ENCODE measurements at places on chromosomes 4 and X.
A peak's percentile ranks its signal among the peaks of the same experiment; 100 is the strongest.

DNA sequence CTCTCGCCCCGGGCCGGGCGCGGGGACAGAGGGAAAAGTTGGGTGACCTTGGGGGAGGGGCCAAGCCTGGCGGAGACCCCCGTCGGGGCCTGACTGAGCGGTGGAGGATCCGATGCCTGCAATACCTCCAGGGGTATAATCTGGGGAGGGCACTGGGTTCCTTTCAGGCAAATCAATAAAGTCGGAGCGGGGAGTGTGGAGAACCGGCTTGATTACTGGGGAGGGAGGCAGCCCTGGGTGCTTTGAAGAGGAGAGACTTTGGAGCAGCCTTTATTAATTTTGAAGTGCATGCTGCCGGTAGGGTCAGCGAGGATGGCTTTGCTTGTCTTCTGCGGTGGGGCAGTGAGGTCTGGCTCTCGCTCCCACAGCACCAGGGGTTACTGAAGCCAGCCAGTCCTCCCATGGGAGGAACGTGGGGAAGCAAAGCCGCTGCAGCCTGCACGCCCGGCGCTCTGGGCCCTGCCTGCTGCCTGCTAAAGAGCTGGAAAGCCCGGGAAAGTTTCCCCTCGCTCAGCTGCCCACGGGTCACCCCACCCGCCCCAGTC, 403 bp upstream of the LGI2 start:
- DNase-seq: peak; percentile 56

DNA sequence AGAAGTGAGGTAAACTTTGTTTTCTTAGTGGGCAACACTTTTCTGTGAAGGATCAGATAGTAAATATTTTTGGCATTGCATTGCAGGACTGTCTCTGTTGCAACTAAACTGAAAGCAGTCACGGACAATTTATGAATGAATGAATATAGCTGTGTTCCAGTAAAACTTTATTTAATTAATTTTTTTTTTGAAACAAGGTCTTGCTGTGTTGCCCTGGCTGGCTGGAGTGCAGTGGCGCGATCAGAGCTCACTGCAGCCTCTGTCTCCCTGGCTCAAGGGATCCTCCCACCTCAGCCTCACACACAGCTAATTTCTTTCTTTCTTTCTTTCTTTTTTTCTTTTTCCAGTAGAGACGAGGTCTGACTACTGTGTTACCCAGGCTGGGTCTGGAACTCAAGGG, 15.8 kb downstream of the RBM10 start:
- peak; percentile 3 for DNase-seq

DNA sequence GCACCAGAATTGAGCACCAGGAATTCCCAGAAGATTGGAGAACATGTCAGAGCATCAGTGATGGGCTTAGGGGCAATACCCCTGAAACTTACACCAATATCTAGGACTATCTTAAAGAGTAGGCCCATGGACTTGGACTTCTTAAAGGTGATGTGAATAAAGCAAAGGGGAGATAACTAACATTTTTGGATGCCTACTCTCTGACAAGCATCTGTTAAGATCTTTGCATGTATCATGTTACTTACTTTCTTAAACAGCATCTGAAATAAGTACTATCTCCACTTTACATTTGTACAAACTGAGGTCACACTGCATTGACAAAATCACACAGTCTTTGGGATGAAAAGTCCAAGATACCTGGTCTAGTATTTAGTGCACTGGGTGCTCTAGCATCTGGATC, 258.6 kb upstream of the ARSJ start:
- DNase-seq: no peak

DNA sequence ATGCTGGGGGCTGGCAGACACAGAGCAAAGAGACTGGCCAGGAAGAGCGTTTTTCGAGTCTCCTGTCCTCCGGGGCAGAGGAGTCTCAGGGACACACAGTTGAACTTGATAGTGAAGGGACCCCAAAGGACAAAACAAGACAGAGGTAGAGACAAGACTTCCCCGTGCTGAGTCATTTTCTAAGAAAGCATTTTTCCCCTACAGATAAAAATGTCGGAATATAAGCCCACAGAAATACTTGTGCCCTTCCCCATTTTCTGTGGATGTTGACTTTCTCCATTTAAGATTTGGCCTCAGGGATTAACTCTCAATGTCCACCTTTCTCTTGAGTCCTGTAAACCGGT, 523 bp upstream of the BTK start:
- no peak for DNase-seq

DNA sequence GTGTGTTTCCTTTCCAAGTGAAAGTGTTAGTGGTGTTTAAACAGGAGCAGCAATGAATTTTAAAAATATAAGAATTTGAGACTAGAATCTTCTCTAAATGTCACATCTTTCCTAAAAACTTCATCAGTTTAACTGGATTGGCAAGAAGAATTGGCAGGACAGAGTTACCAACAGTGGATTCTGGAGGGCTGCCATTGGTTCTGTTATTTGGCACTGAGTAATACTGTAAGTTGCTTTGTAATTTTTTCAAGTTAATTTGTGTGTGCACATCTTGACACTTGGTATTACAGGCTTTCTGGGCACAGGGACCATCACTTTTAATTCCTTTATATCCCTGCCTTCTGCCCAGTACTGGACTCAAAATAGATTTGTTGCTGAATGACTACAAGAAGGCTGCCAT, 4.5 kb upstream of the GPRIN3 start:
- no peak for DNase-seq

GRCh38 chrX:7334253-7334935, 186.4 kb upstream of the PUDP start:
- DNase-seq: no peak

DNA sequence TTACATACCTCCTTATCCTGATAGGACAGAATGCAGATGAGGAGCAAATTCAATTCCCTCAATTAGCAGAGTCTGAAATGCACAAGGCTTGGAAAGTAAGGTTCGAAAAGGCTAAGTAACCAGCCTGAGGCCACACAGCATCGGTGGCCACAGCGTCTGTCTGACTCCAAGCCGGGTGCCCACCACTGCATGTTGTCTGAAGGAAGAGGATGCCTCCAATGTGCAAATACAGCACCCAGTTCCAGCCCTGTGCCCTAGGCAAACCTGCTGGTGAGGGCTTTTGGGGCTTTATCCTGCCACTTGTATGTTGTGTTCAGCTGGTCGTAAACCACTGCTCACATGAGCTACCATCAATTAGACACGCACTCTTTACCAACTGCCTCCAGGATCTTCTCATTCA, 48.6 kb upstream of the PPP2R2C start:
- DNase-seq: no peak
